ENCODE measurements at places on chromosomes 2 and 18.

DNA sequence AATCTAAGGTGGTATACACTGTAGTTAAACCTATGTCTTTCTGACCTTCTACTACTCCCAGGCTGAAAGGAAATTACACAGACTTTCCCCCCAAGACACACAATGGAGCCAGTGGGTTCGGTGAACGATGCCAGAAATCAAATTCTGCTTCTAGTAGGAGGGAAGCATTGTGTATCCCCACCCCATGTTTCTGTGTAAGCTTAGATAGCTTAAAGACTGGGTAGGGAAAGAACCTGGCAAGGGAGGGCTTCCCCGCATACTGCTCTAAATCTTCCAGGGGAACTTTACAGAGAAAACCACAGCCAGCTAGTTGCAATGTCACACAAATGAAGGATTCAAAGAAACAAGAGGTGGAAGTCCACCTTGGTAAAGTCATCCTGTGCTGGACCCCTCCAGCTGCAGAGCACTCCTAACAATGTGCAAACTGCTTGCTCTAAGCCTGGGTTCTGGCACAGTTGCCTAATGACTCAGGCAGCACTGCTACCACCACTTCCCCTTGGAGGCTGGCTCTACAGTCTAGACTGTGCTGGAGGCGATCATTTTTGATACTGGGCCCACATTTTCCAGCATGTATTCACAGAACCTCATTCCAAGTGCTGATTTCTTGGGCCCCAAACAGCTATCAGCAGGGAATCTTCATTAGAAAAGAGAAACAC, 47.5 kb downstream of the TRIB2 start:
- no peak for DNase-seq

DNA sequence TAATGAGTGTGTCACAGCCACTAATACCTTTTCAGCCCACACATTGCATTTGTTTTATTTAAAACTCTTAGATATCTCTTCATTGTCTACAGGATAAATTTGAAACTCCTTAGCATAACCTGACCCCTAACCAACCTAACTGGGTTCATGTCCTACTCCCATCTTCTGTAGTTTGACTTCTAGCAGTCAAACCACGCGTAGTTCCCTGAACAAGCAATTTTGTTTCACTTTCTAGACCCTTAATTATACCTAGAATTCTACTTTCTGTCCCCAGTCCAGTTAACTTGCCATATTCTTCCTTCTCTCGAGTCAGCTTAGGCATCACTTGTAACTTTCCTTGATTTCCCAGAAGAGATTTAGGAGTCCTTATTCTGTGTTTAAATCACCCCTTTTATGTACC, 55.1 kb downstream of the RBBP8 start:
- DNase-seq, result no peak

GRCh38 chr2:169116327-169116726, 47.0 kb downstream of the DHRS9 start:
- no peak for DNase-seq

GRCh38 chr2:63818271-63818670, 23.4 kb upstream of the UGP2 start:
- no peak for DNase-seq

GRCh38 chr2:66601624-66602023, 166.7 kb downstream of the MEIS1 start:
- no peak for DNase-seq

DNA sequence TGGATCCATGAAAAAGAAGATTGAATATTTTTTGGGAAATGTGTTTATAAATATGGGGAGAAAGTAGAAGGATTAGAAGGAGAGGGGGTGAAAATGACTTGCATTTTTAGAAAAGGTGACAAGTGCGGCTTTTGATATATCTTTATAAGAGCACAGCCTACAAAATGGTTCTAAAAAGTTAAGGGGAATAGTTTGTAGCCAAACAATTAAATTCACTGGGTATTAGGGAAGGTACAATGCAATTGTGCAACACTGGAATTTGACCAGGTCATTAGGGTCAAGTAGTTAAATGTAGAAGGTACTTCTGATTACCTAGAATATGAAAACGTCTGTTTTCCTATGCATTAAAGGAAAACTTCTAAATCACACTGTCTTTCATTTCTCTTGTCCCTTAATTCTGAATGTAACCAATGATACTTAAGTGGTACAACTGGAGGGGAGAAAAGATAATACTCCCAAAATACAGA, 44.5 kb upstream of the SERTAD2 start:
- no peak for DNase-seq

- DNase-seq, result no peak
Observed at GRCh38 chr2:3377279-3377611, 373 bp downstream of the EIPR1 start.

DNA sequence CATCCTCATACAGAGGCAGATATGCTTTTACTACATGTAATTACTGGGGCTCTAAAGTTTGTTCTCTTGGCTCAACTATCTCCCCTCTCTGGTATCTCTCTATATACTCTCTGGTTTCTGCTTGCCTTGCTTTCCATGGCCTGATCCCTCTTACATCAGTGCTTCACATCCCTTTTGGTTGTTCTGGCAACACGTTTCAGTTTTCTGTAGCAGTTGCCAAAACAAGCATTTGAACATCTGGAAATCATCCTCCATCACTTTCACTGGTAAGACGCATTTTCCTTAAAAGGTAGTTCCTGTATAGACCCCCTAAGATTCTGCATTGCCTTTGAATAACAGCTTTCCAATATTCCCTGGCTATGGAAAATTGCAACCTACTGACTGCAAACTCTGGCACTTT, 25.9 kb downstream of the COL5A2 start:
- DNase-seq, result no peak

DNA sequence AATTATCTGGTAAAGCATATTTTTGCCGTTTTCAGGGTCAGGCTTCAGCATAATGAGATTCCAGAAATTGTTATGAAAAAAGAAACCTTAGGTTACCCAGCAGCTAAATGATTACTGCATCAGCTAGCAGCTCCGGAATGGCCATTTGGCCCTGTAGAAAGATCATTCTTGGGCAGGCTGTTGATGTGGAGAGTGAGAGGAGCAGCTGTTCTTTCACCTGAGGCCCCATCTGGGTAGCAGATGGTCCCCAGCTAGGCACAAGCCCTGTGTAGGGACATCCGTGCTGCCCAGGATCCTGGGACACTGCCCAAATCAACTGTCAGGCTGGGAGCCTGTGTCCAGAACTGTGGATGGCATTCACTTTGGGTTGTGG, 61.8 kb downstream of the NEDD4L start:
- peak; percentile 60 for DNase-seq

DNA sequence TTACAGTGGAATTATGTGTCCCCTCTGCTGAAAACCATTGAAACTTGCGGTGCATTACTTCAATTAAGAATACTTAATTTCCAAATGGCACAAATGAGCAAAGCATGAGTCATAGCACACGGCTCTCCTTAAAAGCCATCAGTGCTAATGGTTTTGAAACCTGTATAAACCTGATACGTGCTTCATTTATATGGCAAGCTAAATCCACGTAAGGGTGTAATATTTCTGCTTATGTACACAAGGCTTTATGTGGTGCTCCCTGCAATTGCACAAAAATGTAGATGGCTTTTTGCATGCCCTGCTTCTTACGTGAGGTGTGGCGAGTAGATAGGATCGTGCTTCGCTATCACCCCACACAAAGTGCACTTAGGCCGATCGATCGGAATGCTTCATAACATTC, 840.9 kb downstream of the GALR1 start:
- no peak for DNase-seq

- DNase-seq, result no peak
Observed at GRCh38 chr2:241612156-241613016, 24.6 kb downstream of the THAP4 start.

DNA sequence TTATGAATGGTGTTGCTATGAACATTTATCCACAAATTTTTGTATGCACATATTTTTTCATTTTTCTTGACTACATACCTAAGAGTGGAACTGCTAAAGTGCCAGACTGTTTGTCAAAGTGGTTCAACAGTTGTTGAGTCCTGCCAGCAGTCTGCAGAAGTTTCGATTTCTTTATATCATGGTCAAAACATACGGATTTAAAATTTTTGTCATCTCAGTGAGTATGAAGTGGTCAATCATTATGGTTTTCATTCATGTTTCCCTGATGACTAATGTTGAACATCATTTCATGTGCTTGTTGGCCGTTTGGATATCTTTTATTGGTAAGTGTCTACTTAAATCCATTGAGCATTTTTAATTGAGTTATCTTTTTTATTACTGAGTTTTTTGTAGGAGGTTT, 39.2 kb downstream of the CCDC138 start:
- DNase-seq, result no peak

DNA sequence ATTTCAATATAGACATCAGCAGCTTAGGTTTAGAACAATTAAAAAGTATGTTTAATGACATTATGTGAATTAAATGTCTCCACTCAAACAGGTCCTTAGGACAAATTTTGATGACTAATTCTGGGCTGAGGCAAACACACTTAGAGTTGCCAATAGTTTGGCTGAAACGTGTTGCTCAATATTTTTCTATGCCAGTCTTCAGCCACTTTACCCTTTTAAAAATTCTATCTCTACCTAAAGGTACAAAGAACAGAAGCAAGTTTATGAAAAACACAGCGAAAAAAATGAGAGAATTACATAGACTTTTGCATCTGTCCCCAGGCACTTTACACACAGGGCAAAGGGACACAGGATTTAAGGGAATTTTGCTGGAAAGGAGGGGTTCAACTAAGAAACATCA, 4.5 kb downstream of the IDH1 start:
- DNase-seq, result no peak

DNA sequence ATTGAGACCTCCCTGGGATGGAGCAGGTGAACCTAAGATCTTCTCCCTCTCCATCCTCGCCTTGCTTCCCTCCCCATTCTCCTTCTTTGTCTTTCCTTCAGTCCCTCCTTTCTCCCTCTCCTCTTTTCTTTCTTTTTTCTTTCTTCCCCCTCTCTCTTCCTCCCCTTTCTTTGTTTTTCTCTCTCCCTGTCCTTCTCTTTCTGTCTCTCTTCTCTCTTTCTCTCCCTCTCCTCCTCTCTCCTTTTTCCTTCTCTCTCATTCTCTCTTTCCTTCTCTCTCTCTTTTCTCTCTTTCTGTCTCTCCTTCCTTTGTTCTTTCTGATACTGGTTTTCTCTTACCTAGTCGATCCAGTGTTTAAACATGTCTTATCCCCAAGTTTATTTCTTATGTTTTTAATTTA, 10.7 kb downstream of the MREG start:
- DNase-seq, result no peak

DNA sequence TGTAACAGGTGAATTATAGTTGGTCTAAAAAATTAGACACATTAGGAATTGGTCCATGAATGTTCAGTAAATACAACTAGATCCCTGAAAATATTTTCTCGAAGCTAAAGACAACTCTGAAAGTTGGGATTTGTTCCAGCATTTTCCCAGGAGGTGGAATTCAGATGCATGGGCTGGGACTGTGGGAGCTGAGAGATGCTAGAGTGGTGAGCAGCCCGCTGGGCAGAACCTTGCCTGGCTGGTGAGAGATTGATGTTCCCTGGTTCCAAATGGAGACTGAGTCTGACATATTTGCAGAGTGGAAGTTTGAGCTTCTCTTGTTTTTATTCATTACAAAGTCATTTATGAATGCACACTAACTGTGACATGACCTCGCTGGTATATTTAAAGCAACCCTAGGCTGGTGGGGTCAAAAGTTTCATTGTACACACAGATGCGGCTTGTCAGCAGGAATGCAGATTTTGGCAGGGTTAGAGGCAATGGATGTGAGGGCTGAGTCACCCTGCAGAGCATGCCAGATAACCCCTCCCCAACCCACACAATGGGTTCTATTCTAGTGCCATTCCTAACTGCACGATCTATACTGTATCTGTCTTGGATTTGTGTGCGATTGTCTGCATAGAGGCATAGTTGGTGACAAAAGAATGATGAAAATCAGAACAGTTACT, 23.5 kb upstream of the TMEM178A start:
- no peak for DNase-seq

- DNase-seq, result no peak
Observed at GRCh38 chr2:232162187-232162586, 200.7 kb downstream of the DIS3L2 start.

DNA sequence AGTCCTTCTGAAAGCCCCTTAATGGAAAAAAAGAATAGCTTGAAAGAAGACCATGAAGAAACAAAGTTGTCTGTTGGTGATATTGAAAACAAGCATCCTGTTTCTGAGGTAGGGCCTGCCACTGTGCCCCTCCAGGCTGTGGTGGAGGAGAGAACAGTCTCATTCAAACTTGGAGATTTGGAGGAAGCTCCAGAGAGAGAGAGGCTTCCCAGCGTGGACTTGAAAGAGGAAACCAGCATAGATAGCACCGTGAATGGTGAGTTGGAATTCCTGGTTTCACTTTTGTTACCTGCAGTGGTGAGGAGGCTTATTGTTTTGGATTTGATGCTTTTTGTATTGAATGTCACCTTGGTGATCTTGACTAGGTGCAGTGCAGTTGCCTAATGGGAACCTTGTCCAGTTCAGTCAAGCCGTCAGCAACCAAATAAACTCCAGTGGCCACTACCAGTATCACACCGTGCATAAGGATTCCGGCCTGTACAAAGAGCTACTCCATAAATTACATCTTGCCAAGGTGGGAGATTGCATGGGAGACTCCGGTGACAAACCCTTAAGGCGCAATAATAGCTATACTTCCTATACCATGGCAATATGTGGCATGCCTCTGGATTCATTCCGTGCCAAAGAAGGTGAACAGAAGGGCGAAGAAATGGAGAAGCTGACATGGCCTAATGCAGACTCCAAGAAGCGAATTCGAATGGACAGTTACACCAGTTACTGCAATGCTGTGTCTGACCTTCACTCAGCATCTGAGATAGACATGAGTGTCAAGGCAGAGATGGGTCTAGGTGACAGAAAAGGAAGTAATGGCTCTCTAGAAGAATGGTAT, 13.3 kb downstream of the SLC20A1 start:
- no peak for DNase-seq

GRCh38 chr18:56723706-56724105, 72.5 kb downstream of the WDR7 start:
- no peak for DNase-seq

DNA sequence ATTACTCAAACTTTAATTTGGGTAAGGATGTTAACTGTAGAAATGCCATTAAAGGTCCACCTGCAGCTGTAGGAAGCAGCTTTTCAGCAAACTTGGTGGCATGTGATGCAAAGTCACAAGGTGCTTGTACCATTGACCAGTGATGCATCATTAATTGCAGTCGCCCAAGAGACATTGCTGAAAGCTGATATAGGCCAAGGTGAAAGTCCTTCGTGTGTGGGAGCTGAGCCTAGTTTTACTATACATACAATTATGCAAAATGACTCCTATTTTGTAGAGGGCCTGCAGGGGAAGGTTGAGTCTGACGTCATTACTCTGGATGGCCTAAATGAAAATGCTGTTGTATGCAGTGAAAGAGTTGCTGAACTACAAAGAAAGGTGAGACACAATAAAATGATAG, 40.5 kb downstream of the ALMS1 start:
- no peak for DNase-seq

- no peak for DNase-seq
Observed at GRCh38 chr2:160790738-160791137, 297.1 kb upstream of the RBMS1 start.

- no peak for DNase-seq
Observed at GRCh38 chr18:49021433-49022129, 70.8 kb upstream of the SMAD7 start.

- DNase-seq, result no peak
Observed at GRCh38 chr2:69306393-69306821, 80.6 kb downstream of the GFPT1 start.

Data from glutamatergic neuron (in vitro differentiated cells).